ENCODE measurements at places on chromosomes 11 and 22.
A peak's percentile ranks its signal among the peaks of the same experiment; 100 is the strongest.

DNA sequence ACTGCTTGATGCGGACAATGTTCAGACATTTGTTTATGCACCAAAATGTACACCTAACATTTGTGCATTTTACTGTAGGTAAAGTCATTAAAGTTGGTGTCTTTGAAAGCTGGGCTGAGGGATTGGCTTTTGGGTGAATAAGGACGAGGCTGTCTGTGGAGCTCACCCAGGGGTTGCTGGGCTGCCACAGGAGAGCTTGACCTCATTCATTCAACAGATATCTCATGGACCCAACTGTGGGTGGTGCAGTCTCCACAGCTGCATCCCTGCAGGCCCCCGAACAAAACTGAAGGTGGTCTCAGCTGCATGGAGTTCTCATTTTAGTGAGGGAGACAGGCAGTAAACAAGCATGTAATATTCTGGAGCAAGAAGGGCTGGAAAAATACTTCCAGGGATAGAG lies 32.7 kb downstream of the SGSM3 start:
- DNase-seq: peak; percentile 12

DNA sequence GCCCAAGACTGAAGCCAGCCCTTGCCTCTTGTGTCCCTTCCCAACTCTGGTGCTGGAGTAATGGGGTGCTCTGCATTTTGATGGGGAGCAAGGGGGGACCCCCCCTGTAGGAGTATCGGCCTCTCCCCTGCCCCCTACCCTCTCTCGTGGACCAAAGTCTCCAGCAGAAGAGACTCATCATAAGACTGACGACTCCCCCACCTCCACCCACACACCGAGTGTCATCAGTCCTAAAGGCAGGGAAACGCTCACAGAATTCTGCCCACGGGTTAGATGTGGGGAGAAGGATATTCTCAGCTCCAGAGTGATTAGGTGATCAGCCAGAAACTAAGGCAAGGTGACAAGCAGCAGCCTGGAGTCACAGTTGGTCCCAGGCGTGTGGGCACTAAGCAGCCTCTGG lies 38.8 kb downstream of the PPP2R1B start:
- DNase-seq: no peak

GRCh38 chr11:47020793-47021526 lies 84.4 kb downstream of the CSTPP1 start:
- DNase-seq: no peak

DNA sequence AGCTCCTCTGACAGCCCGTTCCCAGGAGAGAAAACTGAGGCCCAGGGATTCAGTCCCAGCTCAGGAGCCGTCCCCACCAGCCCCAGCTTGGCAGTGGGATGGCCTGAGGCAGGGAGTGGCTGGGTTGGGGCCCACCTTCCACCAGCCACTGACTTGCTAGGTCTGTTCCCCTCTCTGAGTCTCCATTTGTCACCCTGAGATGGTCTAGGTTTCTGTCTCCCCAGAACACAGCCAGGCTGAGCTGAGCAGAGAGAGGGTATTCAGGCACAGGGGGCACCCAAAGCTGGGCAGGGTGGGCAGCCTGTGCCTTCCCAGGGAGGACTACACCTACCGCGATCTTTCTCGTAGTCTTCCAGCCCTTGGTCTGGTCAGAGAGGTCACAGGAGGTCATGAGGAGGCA lies 95.7 kb downstream of the PDE2A start:
- DNase-seq: no peak

DNA sequence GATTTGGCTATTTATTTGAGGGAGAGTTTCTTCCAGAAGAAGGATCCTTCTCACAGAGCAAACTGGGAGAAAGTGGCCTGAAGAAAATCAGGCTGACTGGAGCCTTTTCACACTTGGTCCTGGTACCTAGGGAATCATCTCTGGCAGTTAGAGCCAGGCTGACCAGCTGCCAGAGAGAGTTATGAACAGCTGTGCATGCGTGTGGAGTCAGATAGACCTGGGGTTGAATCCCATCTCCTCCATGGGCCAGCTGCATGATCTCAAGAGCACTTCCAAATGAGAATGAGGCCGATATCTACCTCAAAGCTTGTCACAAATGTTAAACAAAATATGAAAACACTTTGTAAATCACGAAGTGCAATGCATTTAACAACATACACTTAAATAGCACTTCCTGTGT lies 390.0 kb downstream of the TENM4 start:
- DNase-seq: no peak

- DNase-seq: no peak
Measured at GRCh38 chr11:115220423-115220822, 283.8 kb downstream of the CADM1 start.

All from activated T-cell treated with anti-CD3 and anti-CD28 coated beads, Interleukin-2, amount 50 U/mL, for 24 hours (primary cell).